T-helper 2 cell (primary cell): ENCODE measurements at places on chromosomes 12 and 14.

DNA sequence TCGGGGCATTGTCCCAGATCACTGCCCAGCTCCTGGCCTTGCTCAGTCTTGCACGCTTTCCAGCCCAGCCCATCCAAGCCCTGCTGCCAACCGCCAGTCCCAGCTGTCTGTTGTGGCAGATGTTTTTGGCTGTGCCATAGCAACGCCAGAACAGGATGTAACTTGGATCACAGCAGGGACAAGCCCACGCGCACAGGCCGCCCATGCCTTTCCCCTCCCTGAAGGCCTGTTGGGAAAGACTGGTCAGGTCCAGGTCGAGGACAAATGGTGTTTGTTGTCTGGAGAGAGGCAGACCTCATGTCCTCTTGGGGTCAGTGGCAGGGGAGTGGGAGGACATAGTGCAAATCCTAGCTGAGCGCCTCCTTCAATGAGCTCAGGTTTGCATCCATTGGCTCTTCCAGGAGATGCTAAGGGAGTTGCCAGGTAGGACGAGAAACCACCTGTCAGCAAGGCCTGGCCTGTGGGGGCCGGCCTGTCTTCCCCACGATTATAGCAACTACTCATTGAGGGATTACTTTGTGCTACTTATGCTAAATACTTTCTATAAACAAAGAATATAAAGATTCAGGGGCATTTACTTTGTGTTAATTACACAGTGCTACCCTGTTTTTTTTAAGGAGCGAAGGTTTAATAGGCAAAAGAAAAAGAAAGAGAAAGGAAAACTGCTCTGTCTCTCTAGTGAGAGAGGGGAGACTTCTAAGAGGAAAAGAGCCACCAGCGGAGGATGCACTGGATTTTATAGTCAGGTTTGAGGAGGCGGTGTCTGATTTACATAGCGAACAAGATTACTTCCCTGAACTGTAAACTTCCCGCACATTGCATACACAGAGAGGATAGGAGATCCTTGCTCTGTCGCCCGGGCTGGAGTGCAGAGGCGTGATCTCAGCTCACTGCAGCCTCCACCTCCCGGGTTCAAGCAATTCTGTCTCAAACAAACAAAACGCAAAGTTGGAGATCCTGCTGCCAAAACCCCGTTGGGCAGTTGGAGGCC is 42.8 kb upstream of the CORO1C start:
- no peak for DNase-seq

GRCh38 chr12:28936711-28937110 is 212.4 kb upstream of the FAR2 start:
- DNase-seq, result no peak

- no peak for DNase-seq
Observed at GRCh38 chr14:74548881-74549280, 55.3 kb downstream of the ISCA2 start.

DNA sequence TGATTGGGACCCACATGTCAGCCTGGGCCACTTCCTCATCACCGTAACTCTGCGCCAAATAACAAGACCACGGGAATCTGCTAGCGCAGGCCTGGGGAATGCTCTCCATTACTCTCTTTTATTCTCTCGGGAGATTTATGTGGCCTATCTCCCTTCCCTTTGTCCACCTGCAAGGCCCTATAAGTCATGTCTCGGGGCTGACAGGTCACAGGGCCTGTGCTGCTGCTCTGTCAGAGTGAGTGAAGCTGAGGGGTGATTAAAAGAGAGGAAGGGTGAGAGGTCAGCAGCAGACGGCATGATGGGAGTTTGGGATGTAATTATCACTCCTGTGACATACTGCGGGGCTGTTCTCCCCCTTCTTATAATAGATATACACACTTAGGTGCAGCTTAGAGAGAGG is 26.2 kb upstream of the GPATCH2L start:
- DNase-seq, result no peak

DNA sequence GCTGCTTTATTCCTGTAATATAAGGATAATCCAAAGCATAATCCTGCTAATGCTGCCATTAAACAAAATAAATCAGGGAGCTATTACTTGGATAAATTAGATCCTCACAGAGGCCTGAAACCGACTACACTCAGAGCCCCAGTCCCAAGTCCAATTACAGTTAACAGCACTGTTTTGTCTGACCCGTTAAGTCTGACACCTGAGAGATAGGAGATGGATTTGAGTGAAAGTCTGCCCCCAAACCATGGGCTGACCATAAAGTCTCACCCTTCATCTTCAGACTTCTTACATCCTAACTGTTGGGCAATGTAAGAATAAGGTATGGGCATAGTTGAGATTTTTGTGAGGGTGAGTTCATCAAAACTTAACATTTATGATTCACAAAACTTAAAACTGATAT is 181.7 kb downstream of the PLCZ1 start:
- no peak for DNase-seq

DNA sequence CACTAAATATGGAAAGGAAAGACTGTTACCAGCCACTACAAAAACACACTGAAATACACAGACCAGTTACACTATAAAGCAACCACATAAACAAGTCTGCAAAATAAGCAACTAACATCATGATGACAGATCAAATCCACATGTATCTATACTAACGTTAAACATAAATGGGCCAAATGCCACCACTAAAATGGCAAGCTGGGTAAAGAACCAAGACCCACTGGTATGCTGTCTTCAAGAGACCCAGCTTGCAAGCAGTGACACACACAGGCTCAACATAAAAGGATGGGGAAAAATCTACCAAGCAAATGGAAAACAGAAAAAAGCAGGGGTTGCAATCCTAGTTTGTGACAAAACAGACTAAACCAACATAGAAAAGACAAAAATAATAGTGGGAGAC is 260.9 kb upstream of the SSTR1 start:
- no peak for DNase-seq

GRCh38 chr12:19959353-19959752 is 409.0 kb upstream of the PDE3A start:
- DNase-seq, result no peak

GRCh38 chr14:60845523-60845922 is 111.0 kb downstream of the MNAT1 start:
- DNase-seq, result no peak

GRCh38 chr14:45156067-45156466 is 20.3 kb downstream of the FANCM start:
- peak; percentile 88 for DNase-seq

DNA sequence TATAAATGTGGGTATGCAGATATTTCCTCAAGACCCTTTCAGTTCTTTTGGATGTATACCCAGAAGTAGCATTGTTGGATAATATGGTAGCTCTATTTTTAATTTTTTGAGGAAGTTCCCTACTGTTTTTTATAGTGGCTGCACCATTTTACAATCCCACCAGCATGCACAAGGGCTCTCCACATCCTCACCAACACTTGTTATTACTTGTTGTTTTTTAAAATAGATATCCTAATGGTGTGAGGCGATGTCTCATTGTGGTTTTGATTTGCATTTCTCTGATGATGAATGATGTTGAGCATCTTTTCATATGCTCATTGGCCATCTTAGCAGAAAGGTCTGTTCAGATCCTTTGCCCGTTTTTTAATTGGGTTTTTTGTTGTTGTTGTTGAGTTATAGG is 47.1 kb downstream of the DIP2B start:
- DNase-seq, result no peak

- no peak for DNase-seq
Observed at GRCh38 chr14:102589761-102590290, 2.6 kb upstream of the RCOR1 start.

- DNase-seq, result no peak
Observed at GRCh38 chr12:110337912-110338710, 57.1 kb downstream of the ATP2A2 start.

DNA sequence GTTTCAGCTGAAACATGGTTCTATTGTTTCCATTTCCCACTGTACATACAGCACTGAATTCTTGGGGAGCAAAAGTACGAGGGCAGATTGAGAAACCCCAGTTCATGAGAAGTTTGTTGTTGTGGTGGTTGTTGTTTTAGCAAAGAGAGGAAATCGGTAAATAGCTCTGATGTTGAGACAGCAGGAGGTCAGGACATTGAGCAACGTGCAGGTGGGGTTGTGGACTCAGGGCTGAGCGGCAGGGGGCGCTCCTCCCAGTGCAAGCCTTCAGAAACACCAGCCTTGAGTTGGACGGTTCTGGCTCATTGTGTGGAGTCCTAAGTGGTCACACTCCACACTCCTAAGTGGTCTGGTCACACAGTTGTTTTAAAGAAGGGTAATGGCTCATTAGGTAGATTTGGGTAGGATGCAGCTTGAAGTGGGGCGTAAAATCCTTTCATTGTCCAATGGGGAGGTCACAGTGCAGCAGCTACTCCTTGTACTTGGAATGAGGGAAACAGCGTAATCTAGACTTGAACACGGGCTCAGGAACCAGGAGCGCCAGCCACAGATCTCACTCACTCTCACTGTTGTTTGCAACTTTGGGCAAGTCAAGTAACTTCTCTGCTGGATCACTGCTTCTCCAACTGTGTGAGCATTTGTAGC is 14.5 kb upstream of the PWP1 start:
- no peak for DNase-seq

DNA sequence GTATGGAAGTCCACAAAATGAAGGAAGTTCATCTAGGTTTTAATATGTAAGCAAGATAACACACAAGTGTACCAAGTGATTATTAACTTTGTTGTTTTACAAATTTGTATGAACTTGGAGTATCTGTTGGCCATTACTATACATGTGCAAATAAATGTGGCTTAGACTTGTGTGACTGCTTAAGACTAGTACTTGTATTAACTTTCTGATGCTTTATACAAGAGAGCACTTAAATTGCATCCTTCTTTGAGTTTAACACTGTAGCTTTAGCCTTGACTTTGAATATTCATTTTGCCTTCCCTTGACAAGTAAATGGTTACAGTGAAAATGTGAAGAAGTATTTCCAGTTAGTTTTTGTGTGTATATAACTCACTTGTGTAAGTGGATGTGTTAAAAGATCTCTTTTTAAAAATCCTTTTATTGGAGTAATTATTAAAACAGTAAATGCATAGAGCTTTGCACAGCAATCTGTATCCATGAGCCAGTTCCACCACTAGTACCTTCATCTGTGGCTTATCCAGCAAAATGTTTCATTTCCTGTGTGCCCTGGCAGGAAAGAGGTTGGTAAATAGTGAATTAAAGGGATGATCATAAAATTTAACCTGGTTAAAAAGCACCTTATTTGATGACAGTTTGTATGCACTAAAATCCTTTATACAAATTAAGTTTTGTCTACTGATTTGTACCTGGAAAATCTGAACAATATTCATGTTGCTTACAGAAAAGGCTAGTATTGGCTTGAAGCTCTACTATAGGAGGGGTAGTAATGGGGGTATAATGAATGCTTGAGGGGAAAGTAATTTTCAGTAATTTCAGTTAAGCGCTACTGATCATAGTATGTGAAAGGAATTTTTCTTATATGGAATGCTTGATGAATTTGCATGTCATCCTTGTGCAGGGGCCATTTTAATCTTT is 8.0 kb downstream of the PNN start:
- no peak for DNase-seq

GRCh38 chr12:11724888-11725311 is 75.4 kb downstream of the ETV6 start:
- DNase-seq, result no peak

DNA sequence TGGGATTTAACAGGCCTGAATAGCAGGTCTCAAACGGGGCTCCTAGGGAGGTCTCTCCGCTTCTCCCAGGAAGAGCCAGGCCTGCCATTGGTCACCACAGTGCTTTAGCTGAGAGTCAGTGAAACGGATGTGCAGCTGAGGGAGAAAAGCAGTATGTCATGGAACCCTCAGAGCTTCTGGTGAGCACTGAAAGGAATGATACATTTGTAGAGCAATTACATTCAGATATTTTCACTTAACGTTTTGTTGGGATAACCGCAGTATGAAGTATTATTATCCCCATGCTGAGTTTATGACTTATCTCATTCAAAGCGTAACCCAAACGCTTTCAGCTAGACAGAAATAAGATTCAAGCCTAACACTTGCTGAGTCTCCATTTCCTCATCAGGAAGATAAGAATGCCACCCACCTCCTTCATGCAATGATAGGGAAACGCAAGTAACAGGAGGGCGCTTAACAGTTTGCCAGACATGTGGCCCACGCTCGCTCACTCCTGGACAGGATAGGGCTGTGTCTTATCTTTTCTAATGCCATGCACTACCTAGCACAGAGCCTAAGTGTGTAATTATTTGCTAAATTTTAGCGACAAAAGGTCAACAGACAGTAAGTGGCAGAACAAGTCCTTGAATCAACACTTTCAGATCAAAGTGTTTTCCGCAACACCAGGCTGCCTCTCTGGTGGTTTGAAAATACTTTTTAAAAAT is 28.2 kb downstream of the DAD1 start:
- no peak for DNase-seq

DNA sequence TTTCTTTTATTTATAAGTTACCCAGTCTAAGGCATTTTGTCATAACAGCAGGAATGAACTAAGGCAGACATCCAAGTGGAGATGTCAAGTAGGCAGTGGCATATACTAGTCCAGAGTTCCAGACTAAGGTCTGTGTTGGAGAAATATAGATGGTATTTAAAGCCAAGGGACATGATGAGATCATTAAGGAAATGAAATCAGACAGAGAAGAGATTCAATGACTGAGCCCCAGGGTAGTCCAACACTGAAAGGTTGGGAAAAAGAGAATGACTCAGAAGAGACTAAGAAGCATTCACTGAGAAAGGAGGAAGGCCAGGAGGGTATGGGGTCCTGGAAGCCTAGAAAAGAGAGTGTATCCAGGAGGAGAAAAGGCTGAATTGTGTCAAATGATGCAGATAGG is 442.2 kb upstream of the CCDC196 start:
- DNase-seq, result no peak

- no peak for DNase-seq
Observed at GRCh38 chr12:109307051-109307450, 2.0 kb downstream of the FOXN4 start.

DNA sequence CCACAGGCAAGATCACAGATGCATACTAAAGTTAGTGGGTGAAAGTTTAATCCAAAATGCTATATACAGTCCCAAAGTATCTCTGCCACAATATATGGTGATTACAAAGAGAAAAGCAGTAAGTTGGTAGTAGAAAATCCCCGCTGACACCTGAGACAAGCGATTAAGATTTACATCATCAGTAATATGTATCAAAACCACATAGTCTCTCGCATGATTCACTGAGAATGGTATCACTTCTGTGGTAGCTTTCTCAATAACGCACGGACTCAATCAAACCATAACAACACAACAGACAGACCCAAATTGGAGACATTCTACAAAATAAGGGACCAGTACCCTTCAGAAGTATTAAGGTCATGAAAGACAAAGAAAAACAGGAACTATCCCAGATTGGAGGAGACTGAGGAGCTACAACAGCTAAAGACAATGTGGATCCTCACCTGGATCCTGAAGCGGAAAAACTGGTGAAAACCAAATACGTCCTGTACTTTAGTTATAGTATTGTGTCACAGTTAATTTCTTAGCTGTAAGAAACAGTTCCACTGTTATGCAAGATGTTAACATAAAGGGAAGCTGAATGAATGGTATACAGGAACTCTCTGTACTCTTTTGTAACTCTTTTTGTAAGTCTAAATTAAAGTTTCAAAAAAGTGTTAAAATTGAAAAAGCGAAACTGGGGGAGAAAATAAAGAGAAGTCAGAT is 51.0 kb downstream of the SPTLC2 start:
- DNase-seq, result no peak

DNA sequence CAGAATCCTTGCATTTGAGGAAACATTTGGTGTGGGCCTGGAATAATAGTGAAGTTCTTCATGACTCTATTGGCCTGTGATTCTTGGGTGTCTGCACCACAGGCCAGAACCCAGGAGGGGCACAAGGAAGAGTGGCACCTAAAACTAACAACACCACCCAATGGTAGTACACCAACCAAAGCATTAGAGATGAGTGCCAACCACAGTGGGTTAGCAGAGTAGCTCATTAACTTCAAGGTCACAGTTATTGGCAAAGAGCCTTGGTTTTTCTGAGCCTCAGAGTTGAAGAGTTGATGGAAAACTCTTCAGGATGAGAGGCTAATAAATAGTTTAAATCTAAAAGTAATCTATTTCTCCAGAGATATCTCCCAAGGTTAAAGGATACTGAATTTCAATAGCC is 57.0 kb downstream of the HELB start:
- no peak for DNase-seq
